Activated naive CD4-positive, alpha-beta T cell (primary cell): ENCODE measurements at places on chromosomes 5 and 9.

GRCh38 chr5:97101189-97101910, 41.1 kb downstream of the LIX1 start:
- no peak for DNase-seq

GRCh38 chr9:91623004-91623403, 199.4 kb upstream of the NFIL3 start:
- DNase-seq: no peak

GRCh38 chr5:35274839-35275509, 44.7 kb upstream of the PRLR start:
- no peak for DNase-seq

GRCh38 chr5:140408750-140409241, 7.2 kb downstream of the ANKHD1 start:
- DNase-seq: no peak

DNA sequence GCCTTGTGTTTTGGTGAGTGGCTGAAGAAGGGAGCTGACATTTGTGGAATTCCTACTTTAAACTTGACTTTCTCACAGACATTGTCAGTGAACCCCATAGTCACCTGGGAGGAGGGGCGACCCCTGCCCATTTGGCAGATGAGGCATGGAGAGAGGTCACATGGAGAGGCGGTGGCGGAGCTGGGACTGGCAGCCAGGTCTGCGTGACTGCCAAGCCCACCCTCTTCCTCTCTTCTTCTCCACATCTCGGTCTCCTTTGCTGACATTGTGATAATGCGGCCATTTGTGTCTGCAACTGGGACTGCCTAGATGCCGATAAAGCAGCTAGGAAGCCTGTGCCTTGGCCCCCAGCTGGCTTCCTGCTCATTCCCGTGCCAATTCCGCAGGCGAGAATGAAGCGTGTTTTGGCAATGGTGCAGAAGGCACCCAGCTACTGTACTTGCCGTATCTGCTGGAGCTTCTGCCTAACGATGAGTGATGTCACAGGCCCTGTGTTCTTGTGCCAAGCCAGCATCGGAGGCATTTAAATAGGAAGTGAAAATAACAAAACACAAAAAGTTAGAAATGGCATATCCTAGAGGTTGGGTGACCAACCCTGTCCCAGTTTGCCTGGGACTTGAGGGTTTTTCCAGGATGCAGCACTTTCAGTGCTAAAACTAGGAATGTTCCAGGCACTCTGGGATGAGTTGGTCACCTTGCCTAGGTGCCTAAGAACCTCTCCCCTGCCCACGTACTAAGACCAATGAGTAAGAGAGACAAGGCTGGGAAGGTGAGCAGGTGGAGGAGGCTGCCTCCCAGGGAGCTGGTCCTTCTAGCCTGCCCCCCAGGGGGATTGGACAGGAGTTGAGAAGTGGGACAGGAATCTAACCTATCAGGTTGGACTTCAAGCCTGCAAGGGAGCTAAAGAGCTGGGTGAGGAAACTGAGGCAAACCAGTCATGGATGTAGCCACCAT, 23.6 kb downstream of the OLFML2A start:
- no peak for DNase-seq

DNA sequence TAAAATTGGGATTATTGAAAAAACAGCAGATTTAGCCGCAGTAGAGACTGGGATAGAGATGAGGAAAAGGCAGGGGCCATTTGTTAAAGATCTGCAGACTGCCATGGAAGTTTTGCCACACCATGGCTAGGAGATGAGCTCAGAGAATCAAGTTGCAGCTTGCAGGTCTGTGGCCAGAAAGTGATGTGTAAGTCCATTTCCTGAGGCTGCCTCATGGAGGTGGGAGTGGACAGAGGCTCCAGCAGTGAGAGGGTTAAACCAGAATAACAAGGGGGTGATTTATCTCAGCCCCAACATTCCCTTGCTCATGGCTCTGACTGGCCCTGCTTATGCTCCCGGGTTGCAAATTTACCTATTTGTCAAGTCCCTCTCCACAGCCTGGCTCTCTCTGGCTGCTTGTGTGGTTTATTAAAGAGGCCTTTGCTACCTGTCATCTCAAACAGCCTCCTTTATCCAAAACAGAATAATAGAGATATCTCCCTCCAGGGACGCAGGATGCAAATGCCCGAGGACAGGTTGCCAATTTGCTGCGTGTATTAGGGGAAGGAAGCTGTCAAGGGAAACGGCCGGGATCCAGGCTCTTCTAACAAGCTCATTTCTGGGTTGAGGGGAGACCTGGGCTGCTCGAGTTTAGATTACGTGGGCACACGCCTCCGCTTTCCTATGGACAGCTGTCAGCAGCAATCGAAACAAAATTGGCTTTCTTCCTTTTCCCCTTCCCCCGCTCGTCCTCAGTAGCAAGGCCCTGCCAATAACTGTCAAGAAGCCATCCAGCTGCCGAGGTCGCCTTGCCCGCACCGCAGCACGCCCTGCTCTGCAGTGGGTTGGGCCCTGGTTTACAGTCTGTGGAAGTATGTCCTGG, 72.8 kb upstream of the PITX1 start:
- no peak for DNase-seq

- no peak for DNase-seq
These were observed 11.8 kb upstream of the TMC1 start for GRCh38 chr9:72509635-72510034.

GRCh38 chr9:136757328-136757727, 715 bp downstream of the LCN8 start:
- DNase-seq: no peak

GRCh38 chr9:107612136-107612535, 122.6 kb upstream of the KLF4 start:
- no peak for DNase-seq

GRCh38 chr5:151121665-151122064, 35.9 kb downstream of the ANXA6 start:
- DNase-seq: no peak

- DNase-seq: no peak
These were observed 211.3 kb downstream of the FAM114A2 start for GRCh38 chr5:153827397-153827796.

- no peak for DNase-seq
These were observed 258.4 kb downstream of the FER start for GRCh38 chr5:109006129-109006528.

GRCh38 chr5:91643797-91644196, 260.7 kb upstream of the ARRDC3 start:
- no peak for DNase-seq

DNA sequence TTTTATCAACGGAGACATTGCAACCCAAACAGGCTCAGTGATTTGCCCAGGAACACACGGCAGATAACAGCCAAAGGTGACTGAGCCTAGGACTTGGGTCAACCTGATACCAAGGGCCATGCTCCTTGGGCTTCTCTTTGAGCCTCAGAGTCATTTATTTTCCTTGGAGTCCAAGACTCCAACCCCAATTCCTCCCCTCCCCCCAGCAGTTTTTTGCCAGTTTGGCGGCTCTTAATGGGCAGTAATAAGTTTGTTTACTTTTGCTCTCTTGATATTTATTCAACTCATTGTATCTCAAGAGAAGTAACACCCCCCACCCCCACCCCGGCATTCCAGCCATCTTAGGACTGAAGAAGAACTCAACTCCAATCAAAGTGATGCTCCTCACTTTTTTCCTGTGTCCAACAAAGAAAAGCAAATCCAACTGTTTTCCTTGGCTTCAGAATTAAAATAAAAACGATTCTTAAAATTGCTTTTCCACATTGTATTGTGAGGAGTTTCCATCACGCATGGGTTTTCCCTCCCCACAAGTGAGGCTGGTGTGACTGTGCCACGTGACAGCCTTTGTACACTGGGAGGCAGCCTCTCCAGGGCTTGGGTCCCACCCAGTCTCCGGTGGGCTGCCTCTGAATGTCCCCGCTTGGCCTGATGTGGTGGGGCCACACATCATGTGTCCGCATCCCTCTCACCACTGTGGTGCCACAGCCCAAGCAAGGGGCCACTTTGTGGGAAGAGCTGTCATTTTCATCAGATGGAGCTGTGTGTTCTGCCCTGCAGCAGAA, 9.1 kb downstream of the ANGPTL2 start:
- no peak for DNase-seq

DNA sequence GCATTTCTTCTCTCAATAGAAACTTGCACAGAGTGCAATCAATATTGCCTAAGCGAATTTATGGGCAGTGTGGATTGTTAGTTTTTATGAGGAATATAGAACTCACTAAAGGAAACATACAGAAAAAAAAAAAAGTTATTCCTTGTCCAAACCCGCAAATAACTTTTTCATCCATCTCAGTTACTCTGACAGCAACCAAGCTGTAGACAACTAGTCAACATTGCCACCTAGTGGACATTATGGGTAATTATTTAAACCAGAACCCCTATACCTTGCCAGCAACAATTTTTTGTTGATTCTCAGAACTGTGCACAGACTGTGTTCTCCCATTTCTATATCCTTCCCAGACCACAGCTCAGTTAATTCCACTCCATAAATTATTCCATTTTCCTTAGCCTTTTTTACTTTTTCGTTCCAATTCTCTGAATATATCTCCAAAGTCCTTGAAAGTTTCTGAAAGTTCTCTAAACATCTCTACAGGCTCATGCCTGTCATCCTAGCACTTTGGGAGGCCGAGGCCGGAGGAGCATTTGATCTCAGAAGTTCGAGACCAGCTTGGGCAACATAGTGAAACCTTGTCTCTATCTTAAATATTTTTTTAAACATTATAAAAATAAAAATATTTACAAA, 2.6 kb upstream of the AFAP1L1 start:
- DNase-seq: no peak

DNA sequence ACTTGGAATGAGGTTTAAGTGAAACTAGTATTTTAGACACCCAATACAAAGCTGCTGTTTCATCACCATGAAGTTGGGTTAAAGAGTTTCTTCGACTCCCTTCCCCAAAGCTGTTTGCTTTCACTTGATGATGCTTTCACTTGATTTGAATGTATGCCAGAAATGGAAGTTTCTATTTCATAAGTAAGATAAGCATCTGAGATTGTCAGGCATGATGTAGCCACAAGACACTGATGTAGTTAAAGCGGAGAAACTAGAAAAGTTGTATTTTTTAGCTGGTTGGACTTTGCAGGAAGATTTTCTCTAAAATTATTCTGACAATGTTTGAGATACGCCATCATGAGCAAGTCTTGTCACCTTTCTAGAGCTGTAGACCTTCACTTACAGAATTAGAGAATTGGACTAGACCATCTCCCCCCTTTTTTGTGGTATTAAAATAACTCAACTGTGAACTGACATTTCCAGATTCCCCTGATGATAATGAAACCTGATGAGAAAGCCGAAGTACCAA, 20.0 kb downstream of the MOCS2 start:
- DNase-seq: no peak

GRCh38 chr5:15643731-15644130, 143.8 kb downstream of the FBXL7 start:
- DNase-seq: no peak

DNA sequence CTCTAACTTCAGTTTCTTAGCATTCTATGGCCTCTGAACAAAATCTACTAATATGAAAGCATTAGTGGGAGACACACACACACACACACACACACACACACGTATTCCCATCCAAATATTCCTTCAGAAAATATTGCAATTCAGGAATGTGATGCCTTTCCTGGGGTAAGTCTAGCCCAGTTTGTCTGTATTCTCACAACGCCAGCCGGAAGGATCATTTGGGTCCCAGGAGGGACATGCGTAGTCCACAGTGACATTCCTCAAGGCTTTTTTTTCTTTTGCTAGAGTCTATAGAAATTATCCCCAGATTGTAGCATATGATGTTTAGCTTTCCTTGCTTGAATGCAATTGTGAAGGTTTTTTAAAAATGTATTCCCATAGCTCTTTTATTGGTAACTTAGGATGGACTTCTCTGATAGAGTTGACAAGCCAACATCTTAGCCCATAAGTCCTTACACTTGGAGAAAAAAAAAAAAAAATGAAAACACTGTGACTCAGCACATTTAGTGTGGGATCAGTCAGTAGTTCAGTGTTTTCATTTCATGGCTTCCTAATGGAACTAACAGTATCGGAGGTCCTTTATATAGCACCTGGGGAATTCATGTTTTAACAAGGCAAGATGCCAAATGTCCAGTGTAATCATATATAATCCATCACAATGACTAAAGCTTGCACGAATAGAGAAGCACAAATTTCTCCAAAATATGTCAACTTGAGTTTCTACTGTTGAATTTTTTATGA, 316.5 kb downstream of the DIRAS2 start:
- DNase-seq: no peak

DNA sequence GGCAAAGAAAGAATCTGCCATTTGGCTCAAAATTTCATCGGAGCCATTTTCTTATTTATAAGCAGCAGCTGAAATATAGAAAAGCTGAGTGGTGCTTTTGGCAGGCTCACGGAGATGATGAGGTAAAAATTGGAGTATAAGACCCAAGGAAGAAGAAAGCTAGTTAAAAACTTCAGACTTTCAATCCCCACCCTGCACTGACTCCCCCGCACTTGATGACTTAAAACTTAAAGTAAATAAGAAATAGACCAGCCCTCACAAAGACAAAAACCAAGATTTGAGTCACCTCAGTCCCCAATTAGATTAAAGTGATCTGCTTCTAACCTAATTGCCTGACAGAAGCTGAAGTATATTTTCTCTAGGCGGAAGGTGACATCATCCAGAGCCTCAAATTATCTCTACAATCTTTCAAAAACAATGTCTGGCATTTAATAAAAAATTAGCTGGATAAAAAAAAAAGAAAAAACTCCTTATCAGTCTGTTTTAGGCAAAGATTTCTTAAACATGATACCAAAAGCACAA, 124.0 kb upstream of the PJA2 start:
- DNase-seq: no peak

- DNase-seq: no peak
These were observed 53.3 kb downstream of the FOXD1 start for GRCh38 chr5:73395256-73395655.

- no peak for DNase-seq
These were observed 71.2 kb downstream of the ARRDC3 start for GRCh38 chr5:91311697-91312501.

DNA sequence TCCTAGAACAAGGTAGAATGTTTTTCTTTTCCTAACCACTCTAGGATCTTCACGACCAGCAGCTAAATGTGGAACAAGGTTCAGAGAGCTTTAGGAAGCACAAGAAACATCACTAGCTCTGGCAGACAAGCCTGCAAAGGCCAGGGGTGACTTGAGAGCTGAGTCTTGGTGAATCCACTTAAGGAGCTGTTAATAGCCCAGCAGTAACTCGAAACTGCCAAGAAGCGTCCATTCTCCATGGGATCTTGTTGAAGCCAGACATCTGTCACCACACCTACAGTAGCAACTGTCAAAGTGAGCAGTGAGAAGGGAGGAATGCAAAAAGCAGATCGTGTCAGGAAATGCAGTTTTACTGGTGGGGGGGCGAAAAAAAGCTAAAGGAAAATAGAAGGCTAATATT, 87.2 kb downstream of the ATPSCKMT start:
- no peak for DNase-seq

DNA sequence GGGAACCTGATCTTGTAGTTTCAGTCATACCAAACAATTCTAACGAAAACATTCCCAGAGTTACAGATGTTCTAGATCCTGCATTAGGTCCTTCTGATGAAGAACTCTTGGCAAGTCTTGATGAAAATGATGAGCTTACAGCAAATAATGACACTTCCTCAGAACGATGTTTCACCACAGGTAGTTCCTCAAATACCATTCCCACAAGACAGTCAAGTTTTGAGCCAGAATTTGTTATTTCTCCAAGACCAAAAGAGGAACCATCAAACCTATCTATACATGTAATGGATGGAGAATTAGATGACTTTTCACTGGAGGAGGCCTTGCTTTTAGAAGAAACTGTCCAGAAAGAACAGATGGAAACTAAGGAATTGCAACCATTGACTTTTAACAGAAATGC, 21.0 kb downstream of the RMI1 start:
- DNase-seq: no peak

GRCh38 chr5:175288048-175288621, 155.8 kb downstream of the DRD1 start:
- DNase-seq: no peak

GRCh38 chr9:32965999-32966722, 35.3 kb downstream of the APTX start:
- DNase-seq: no peak

- peak; percentile 17 for DNase-seq
These were observed 1.7 kb upstream of the ZSWIM6 start for GRCh38 chr5:61330341-61330844.
